A172 (cell line): ENCODE measurements at places on chromosomes 4 and X.

DNA sequence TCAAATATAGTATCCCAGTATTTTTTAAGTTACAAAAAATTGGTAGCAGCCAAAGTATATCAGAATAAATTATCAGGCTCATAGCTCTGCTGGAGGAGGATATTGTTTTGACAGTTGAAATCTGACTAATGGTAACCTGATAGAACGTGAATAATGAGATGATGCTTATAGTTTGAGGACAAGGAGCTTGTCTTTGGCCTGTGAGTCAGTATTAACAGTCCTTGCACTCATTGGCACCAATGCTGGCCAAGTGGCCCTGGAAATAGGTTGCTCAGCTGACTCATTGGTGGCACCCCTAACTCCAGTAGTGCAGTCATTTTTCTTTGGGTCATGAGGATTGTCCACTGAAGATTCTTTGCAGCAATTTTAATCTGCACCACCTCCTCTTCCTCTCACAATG is 203.3 kb upstream of the JADE1 start:
- DNase-seq, result peak; percentile 76

GRCh38 chr4:113987382-113987941 is 8.0 kb upstream of the ARSJ start:
- DNase-seq, result no peak

- DNase-seq, result no peak
These were observed 52.7 kb downstream of the PSAPL1 start for GRCh38 chr4:7381890-7382633.

- no peak for DNase-seq
These were observed 225.8 kb upstream of the SFRP2 start for GRCh38 chr4:154014407-154015321.

DNA sequence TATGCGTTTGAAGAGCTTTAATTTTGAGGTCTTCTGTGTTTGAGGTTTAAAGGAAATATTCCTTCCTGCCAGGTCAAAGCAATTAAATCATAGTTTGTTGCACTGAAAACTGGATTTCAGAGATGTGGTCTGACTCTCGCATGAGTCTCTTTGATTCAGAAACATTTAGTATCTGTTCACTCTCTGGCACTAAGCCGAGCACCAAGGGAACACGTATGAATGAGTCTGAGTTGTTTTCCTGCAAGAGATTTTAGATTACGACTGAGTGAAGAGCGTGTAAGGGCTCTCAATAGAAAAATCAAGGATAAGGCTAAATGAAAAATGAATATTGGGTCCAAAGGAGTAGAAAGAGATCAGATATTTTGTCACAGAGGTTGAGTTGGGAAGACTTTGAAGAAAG is 875.4 kb upstream of the PRKX start:
- DNase-seq, result no peak
